CD8-positive, alpha-beta memory T cell (primary cell): ENCODE measurements at places on chromosomes 1 and 21.

DNA sequence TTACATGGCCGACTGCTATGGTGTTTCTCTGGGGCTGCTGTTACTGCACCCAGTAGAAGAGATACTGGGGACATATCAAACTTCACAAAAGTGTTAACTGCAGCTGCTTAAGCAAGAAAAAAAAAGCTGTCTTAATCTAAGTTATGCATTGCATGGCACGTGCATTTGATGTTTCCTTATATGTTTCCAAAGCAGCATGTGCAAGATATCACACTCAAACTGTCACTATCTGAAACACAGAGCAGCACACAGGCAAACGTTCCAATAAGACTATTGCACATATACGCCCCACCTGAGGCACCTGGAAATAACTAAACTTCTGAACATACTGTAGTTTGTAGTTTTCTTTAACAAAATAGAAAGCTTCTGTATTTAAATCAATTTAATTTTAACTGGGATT lies 671.4 kb upstream of the ADGRL2 start:
- DNase-seq = no peak

DNA sequence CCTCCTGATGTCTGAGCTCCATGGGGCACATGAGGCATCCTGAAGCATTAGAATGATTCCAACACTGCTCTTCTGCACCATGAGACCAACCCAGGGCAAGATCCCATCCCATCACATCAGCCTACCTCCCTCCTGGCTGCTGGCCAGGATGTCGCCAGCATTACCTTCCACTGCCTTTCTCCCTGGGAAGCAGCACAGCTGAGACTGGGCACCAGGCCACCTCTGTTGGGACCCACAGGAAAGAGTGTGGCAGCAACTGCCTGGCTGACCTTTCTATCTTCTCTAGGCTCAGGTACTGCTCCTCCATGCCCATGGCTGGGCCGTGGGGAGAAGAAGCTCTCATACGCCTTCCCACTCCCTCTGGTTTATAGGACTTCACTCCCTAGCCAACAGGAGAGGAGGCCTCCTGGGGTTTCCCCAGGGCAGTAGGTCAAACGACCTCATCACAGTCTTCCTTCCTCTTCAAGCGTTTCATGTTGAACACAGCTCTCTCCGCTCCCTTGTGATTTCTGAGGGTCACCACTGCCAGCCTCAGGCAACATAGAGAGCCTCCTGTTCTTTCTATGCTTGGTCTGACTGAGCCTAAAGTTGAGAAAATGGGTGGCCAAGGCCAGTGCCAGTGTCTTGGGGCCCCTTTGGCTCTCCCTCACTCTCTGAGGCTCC lies 11.1 kb upstream of the RASSF5 start:
- no peak for DNase-seq

- DNase-seq = no peak
Observed at GRCh38 chr1:119489201-119489600, 17.8 kb upstream of the HSD3B1 start.

- DNase-seq = no peak
Observed at GRCh38 chr1:118711356-118711755, 276.8 kb downstream of the TBX15 start.

GRCh38 chr1:154476791-154477190 lies 25.2 kb upstream of the TDRD10 start:
- DNase-seq = no peak

GRCh38 chr1:44587796-44588460 lies 86.4 kb downstream of the TMEM53 start:
- no peak for DNase-seq
